ENCODE measurements at places on chromosomes 6 and 20.
A peak's percentile ranks its signal among the peaks of the same experiment; 100 is the strongest.

DNA sequence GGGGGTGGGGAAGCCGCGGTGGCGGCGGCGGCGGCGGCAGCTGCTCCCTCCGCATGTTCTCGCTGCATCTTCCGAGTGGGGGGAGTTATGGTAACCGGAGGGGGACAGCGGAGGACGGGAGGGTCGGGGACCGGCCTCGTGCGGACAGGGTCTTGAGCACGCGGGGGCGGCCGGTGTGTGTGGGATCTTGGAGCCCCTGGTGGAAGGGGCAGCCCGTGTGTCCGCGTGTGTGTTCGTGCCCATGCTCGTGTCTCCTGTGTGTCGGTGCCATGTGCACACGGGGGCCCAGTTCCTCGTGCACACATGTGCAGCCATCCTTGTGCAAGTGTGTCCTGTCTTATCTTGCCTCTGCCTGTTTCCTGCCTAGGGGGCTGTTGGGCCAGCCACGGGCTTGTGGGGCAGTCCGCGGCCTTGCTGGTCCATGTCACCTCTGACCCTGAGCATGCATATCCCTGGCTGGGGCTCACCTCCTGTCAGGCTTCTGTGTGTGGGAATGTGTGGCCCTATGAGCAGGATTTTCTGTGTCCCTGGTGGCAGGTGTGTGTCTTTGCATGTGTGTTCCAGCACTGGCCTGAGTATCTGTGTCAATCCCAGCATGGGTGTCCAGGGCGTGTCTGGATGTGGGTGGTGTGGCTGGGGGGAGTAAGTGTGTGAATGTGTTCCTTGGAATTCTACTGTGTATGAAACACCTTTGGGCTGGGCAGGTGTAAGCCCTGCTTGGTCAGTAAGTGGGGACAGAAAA lies 8.5 kb downstream of the SYNGAP1 start:
- DNase-seq, result peak; percentile 34

DNA sequence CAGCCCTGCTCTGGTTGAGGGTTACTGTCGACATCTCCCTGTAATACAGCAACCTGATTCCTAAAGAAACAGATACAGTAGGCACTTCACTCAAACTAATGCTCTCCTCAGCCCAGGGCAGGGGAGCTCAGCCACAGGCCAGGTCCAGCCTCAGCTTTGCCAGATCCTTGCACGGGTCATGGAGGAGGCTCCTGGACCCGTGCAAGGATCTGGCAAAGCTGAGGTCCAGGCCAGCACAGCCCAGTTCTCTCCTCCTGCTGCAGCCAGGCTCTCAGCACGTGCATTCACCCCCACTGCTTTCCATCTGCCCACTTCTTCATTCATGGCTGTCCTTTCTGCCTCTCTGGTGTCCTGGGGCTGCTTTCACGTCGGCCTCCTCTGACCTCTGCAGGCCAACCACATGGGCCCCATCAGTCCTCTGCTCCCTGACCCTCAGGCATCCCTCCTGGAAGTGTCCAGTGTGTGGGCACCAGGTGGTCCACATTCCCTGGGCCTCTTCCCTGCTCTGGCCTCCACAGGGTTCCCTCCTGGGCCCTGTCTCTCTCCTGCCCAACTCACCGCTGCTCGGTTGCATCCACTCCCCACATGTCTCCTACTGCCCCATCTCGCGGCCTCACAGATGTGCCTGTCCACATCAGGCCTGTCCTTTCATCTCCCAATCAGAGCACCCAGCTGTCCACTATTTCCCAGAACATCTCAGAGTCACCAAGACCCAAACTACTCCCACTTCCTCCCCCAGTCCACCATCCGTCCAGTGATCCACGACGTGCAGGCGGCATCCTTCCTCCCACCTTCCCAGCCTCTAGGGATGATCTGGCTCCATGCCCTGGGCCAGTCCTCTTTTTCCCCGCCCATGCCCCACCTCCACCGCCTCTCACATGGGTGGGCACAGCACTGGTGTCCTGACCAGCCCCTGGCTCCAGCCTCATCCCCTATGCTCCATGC lies 11.8 kb upstream of the CD93 start:
- DNase-seq, result no peak

- no peak for DNase-seq
These were observed 34.9 kb downstream of the GFOD1 start for GRCh38 chr6:13452346-13453117.

DNA sequence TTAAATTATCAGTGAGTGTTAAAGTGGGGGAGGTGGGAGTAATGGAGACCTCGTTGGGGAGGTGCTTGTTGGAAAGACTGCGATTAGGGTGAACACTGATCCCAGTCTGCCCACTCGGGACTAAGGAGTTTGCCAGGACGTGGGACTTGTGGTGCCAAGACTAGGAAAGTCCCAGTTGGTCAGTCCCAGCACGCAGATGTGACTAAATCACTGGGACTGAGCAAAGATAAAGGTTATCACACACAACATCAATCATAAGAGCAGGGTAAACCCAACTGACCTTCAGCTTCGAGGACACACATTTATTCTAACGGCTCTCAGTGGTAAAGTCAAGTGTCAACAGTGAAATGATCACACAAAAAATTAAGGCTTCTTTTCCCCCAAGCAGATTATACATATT lies 45.5 kb downstream of the PDE10A start:
- DNase-seq, result no peak

DNA sequence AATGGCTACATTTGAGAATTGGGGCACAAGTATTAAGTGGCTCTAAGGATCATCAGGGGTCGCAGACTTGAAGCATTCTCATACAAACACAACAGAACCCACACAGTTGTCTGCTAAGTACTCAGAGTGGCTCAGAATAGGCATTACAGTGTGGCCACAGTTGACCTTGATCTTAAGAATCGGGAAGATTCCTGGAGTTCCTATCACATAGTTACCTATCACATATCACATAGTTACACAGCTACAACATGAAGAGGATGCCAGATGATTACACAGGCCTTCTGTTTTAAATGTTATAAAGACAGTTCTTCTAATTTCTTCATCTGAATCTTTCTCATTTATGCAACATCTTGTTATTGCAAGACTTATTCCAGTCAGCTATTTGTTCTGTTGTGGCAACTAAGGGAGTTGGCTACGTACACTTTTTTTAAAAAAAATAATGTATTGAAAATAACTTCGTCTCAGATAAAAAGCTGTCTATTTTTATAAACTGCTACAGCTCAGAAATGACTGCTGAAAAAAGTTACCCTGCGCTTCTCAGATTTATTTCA lies 129.0 kb downstream of the REV3L start:
- no peak for DNase-seq

GRCh38 chr6:113741651-113742050 lies 115.5 kb upstream of the MARCKS start:
- no peak for DNase-seq

- DNase-seq, result no peak
These were observed 64.8 kb upstream of the KIF25 start for GRCh38 chr6:167932468-167933276.

- peak; percentile 56 for DNase-seq
These were observed 47.8 kb upstream of the PLCG1 start for GRCh38 chr20:41089555-41089954.

- DNase-seq, result no peak
These were observed 10.2 kb downstream of the FAM135A start for GRCh38 chr6:70423189-70424134.

DNA sequence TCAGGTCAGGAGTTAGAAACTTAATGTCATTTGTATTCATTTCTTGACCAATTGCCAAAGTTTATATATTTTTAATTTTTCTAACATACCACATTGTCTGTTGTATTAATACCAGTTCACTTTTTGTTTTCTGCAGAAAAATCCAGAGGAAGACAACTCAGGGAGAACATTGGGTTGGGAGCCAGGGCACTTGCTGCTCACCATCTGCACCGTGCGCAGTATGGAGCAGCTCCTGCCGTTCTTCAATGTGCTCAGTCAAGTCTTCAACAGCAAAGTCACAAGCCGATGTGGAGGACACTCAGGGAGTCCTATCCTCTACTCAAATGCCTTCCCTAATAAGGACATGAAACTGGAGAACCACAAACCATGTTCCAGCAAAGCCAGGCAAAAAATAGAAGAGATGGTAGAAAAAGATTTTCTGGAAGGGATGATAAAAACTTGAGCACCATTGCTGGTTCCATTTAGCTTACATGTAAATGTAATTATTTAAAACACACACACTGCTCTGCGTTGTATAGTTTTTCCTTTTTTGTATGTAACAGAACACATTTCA lies 25.3 kb downstream of the PGM3 start:
- DNase-seq, result no peak

DNA sequence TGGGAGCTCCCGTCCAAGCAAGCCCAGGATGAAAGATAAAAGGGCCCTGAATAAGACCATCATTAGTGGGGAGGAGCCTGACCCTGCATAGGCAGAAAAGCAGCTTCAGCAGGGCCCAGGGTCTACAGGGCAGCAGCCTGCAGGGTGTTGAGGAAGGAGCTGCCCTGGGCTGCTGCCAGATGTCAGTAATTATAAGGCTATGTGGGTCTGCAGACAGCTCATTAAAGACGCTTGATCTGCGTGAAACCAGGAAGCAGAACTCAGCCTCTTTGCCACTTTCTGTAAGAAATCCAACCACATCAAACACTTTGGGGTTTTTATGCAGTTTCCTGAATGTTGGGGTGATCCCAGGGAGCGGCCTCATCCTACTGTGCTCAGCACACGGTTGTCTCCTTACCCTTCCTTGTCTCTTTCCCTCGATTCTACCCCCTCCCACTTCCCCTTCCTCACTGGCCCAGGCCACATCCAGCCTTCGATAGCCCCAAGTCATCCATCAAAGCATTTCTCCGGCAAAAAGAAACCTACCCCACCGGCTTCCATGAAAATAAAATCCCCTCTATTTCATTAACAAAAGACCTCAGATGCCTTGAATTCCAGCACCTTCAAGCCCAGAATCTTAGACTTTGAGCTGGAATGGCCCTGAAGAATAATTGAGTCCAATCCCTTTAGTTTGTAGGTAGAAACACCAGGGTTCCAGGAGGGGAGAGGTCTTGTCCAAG lies 1.0 kb upstream of the TGM6 start:
- no peak for DNase-seq

Measured in hematopoietic multipotent progenitor cell treated with erythropoietin and hydrocortisone succinate and interleukin-3 and kit ligand, for 17 days (in vitro differentiated cells).